Inflammatory macrophage (primary cell): ENCODE measurements at places on chromosomes 1 and 21.

DNA sequence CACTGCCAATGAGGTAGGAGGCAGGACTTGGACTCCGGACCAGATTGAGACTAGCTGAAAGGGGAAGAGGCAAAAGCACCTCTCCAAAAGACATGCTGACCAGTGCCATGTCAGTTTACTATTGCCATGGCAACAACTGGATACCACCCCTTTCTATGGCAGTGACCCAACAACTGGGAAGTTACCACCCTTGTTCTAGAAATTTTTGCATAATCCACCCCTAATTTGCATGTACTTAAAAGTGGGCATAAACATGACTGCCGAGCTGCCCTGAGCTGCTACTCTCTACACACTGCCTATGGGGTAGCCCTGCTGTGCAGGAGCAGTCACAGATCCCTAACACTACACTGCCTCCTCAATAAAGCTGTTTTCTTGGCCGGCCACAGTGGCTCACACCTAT, 19.0 kb upstream of the SLC6A9 start:
- DNase-seq: peak; percentile 14

DNA sequence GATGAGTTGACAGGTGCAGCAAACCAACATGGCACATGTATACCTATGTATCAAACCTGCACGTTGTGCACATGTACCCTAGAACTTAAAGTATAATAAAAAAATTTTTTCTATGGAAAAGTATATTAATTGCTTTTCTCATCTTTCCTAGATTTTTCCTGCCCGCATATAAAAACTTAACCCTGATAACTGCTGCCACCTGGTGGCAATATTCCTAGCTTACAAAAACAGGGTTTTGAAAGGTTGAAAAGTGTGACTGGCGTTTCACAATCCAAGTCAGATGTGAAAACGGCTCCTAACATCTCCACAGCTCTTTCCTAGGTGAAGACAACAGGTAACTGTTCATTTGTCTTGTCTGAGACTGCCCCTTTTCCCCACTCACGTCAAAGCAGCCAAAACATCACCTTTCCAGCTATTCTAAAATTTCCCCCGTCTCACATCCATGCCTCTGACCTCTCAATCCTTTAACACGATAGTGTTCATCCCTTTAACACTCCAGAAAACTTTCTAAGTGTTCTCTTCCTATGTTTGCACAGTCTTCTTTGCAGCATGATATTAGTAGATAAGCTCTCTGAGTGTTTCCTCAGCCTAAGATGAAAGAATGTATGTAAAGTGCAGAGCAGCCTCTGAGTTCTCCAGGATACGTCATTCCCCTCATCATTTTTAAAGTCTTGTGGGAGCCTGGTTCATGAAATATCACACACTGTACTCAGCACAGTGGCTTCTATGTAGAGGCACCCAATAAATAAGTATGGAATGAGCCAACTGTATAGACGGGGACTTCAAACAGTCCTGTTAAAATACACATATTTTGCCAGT, 27.5 kb downstream of the OVGP1 start:
- DNase-seq: peak; percentile 64

DNA sequence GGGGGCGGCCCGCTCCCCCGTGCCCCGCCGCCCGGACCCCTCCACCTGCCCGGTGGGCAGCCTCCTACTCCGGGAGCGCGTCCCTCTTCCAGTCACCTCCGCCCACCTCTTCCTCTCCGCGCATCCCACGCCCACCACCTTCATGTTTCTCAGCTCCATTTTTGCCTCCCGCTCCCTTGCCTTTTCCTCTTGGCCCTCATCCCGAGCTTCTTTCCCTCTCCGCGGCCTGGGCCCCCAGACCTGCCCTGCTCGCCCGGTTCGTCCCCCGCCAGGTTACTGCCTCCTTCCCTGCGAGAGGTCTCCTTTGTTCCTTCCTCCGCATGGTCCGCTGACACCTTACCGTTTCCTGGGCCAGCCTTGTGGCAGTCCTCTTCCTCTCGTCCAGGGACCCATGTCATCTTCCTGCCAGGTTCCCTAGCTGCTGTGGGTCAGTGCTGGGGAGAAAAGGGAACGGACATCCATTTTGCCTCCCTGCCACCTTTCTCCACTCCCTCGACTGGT, 563 bp downstream of the QSOX1 start:
- DNase-seq: peak; percentile 8

- no peak for DNase-seq
Observed at GRCh38 chr21:16800536-16801275, 712.1 kb upstream of the CXADR start.

GRCh38 chr1:113333056-113333455, 57.3 kb upstream of the MAGI3 start:
- no peak for DNase-seq

- no peak for DNase-seq
Observed at GRCh38 chr1:77671836-77672235, 10.6 kb downstream of the ZZZ3 start.

DNA sequence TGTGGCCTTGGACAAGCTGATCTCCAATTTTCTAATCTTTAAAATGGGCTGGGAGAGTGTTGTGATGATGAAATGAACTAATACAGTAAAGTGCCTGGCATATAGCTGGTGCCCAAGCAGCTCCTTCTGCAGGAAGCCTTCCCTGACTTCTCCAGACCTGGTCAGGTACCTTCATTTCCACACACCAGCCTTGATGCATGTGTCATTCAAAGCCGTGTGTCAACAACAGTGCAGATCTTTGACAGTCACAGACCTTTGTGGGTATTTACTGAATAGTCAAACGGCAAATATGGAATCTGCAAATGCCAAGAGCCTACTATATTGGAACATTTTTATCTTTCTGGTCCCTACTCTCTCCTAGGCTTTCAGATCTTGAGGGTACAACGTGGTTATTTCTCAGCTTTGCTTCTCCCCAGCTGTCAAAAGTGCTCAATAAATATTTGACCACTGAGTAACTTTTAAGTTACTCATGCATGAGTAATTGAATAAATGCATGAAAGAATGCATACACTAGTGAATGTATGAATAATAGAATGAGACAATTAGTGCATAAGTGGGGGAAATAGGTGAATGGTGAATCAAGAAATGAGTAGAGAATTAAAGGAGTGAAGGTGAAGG, 75.4 kb downstream of the MDM4 start:
- DNase-seq: no peak

DNA sequence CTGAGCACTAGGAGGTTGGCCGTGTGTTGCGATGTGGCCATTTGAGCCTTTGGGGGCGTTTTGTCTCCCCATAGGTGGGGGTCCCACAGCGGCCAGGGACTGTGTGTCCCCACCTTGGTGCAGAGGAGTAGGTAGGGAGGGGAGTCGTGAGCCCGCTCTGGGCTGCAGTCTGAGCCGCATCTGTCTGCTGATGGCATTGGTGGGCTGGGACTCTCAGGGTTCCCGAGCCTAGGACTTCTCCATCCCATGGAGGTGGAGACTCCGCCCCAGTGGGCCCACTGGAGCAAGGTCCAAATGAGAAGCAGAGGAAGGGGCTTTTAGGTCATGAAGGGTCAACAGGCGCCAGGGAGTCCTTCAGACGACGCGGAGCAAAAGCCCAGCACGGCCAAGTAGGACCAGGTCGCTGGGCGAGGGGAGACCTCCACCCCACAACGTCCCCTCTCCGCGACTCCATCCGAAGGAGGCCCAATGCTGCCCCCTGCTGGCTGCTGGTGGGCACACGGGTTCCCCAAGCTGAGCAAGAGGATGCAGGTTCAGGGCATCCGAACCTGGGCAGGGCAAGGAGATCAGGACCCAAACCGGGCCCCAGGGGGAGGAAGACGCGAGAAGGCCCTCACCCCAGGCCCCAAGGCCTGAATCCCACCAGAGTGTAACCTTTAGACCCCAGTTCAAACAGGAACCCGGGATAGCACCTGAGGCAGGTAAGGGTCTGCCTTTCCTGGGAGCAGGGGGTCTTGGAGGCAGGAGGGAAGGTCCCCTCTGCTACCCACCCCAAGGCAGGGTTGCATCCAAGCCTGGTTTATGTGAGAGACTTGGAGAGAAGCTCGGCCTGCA, 14.9 kb downstream of the TTC34 start:
- peak; percentile 26 for DNase-seq

GRCh38 chr1:17437260-17437579, 2.3 kb downstream of the RCC2 start:
- DNase-seq: no peak

DNA sequence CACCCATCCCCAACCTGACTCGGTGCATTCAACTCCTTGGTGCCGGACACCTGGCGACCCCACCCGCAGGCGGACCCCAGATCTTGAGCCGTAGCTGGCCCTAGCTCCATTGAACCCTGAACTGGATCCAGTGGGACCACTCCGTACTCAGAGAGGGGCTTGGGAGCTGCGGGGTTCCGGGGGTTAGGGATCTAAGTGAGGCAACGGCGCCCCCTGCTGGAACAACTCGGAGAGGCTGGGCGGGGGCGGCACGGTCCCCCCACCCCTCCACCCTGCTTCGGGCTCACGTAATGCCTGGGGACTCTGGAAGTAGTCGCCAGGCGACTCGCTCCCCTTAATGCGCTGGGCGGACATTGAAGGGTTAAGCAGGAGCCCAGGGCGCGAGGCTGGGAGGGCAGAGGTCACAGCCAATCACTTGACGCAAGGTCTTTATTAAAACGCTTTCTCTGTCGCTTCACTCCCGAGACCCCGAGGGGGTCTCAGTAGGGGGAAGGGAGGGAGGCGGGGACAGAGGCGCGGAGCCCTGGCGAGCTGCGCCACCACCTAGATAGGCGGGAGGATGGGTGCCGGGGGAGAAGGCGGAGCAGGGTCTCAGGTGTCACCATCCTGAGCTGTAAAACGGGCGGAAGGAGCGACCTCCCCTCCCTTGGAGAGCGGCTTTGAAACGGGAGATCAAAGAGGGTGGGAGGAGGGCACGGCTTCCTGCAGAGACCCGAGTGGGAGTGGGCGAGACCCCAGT, 704 bp upstream of the CRABP2 start:
- peak; percentile 56 for DNase-seq

DNA sequence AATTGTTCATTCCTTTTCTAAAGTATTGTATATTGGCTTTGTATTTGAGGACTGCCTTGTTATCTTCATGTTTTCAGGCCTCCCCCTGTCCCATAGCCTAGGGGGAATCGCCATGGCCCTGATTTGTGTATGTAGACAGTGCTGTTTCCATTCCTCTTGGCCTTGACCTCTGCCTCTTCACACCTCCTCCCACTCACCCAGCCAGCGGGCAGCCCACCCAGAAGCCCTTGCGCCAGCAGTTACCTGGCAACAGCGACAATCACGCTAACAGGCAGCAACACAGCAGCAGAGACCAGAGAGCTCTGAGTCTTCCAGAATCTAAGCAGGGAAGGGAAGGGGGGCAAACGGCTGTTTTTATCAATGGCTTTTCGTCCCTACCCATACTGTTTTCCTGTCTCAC, 50.0 kb upstream of the NPL start:
- no peak for DNase-seq

- no peak for DNase-seq
Observed at GRCh38 chr1:844472-845026, 79.2 kb upstream of the SAMD11 start.

DNA sequence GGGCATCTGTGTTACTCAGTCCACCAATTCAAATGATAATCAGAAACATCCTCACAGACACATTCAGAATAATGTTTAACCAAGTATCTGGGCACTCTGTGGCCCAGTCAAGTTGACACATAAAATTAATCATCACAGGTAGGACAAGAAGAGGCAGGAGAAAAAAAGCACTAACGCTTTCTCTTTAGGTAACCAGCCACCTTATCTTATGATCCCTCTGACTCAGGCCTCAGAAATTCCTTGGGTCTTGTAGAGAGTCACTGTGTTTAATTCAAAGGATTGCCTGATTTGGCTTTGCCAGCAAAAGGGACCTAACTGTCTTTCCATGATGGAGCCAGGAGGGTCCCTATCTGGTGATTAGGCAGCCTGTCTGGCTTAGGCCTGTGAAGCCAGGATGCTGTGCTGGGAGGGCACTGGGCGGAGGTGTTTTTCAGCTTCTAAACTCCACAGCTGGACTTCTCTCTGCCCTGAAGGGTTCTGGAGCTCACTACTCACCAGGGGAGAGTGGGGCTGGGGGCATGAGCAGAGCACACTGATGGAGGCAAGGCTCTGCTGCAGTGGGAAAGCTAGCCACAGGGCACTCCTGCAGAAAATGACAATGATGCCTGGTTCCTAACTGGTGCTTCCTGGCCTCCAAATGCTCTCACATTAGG, 36.4 kb upstream of the STUM start:
- no peak for DNase-seq

DNA sequence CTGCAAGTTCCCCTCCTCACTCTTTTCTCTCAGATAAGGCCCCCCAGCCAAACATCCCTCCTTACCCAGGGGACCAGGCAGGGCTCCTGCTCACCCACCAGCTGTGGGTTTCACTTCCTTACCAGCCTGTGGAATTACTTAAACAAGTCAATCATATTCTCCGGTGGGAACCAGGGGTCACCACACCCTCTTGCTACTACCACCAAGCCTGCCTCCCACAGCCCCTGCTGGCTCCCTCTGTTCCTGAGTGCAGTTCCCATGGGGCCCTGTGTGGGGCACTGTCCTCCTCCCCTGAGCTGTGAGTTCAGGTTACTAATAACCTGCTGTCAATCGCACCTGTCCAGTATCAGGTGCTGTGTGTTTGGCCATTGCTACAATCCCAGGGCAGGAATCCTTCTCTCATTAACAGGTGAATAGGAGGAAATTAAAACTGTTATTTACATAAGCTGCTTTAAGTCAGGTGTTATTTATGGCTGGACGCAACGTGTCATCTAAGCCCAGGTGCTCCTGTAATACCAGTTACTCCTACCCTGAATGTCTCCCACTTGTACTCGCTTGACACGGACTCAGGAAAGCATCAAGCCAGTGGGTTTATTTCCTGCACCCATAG, 53.1 kb upstream of the LBR start:
- peak; percentile 23 for DNase-seq

DNA sequence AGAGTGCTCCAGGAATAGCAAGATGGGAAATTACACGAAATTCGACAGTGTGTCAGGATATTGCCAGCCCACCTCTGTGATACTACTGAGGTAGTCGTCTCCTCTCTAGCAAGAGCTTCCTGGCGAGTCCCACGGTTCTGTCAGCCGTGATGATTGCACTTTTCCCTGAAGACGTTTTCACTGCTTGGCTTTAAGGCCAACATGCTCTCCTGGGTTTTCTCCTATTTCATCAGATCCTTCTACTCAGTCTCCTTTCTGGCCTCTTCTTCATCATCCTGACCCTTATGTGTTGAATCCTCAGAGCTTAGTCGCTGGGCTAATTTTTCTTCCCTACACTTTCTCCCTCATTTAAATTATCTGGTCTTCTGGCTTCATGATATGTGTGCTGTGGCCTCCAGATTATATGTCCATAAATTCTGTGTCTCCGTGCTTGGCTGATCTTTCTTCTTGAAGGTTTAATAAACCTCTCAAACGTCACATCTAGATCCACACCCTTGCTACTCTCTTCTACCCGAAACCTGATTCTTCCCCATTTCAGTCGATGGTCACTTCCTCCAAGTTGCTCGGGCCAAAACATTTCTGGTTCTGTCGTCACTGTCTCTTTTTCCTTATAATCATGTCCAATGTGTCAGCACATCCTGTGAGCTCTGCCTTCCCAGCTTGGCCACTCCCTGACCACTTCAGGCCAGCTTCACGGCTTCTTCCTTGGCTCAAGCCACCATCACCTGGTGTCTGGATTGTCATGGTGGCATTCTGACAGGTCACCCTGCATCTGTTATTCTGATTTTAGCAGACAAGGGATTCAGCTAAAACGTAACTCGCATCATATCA, 12.2 kb downstream of the OR2B11 start:
- DNase-seq: peak; percentile 90
